ENCODE measurements at places on chromosomes 13 and 19. TPM values are rescaled to one million over a fixed set of nuclear protein-coding genes. Genes with fewer than 3 reads are reported as not detected.

- no peak for DNase-seq
Measured at GRCh38 chr13:78680115-78680561, 21.2 kb upstream of the OBI1 start.

- DNase-seq: no peak
Measured at GRCh38 chr19:4909156-4909896, at the start of gene UHRF1. Gene UHRF1 (plus strand): TSS chr19:4909501. CDS start chr19:4910886, 1,385 bp downstream.

DNA sequence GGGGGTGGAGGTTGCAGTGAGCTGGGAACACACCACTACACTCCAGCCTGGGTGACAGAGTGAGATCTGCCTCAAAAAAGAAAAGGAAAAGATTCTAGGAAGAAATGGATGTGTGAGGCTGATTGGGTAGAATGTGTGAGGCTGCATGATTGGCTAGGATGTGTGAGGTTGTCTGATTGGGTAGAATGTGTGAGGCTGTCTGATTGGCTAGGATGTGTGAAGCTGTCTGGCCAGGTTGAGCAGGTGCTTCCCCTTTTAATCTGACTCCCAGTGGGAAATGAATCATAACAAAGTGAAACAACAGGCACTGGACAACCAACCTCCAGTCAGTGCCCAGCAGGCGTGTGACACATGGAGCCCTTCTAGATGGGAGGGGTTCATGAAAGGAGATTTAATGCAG is 14.7 kb downstream of the C13orf46 start:
- DNase-seq: peak; percentile 76

DNA sequence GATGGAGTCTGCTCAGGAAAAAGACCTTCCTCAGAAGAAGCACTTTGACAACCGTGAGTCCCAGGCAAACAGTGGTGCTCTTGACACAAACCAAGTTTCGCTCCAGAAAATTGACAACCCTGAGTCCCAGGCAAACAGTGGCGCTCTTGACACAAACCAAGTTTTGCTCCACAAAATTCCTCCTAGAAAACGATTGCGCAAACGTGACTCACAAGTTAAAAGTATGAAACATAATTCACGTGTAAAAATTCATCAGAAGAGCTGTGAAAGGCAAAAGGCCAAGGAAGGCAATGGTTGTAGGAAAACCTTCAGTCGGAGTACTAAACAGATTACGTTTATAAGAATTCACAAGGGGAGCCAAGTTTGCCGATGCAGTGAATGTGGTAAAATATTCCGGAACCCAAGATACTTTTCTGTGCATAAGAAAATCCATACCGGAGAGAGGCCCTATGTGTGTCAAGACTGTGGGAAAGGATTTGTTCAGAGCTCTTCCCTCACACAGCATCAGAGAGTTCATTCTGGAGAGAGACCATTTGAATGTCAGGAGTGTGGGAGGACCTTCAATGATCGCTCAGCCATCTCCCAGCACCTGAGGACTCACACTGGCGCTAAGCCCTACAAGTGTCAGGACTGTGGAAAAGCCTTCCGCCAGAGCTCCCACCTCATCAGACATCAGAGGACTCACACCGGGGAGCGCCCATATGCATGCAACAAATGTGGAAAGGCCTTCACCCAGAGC is 16.2 kb upstream of the ZNF544 start:
- DNase-seq: no peak

- DNase-seq: no peak
Measured at GRCh38 chr13:46593398-46593797, 40.4 kb downstream of the LRCH1 start.

DNA sequence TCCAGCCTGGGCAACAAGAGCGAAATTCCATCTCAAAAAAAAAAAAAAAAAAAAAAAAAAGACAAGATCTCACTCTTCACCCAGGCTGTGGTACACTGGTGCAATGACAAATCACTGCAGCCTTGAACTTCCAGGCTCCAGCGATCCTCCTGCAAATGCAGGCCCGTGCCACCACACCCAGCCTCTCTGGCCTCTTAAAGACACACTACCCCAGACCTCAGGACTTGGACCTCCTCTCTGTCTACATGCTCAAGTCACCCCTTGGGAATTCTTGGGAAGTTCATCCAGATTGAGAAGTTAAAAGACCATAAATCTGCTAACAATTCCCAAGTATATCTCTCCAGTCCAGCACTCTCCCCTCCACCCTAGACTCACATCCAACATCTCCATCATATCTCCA is 10.6 kb upstream of the HIPK4 start:
- no peak for DNase-seq

OR4F17 gene
- total RNA-seq: not detected

EDDM13 gene
- not detected for total RNA-seq

Measured in bronchial epithelial cell (primary cell).